OCI-M1 (cell line): ENCODE measurements at places on chromosomes 3 and 15.
A peak's percentile ranks its signal among the peaks of the same experiment; 100 is the strongest.

DNA sequence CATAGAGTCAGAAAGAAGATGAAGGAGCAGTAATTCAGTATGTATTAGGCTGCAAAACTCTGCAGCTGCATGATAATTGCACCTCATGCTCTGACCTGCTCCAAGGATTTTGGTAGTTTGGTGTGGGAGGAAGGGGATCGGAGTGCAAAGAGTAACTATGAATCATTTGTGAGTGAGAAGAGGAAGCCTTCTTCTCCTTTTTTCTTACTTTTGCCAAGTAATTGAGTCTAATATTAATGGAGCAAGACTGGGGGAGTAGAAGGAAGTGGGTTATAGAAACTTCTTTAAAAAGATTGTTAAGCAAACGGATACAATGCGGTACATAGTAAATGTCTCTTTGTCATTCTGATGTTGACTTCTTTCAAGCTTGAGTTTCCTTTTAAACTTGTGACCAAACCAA is 276.5 kb downstream of the EDEM1 start:
- peak; percentile 26 for DNase-seq

DNA sequence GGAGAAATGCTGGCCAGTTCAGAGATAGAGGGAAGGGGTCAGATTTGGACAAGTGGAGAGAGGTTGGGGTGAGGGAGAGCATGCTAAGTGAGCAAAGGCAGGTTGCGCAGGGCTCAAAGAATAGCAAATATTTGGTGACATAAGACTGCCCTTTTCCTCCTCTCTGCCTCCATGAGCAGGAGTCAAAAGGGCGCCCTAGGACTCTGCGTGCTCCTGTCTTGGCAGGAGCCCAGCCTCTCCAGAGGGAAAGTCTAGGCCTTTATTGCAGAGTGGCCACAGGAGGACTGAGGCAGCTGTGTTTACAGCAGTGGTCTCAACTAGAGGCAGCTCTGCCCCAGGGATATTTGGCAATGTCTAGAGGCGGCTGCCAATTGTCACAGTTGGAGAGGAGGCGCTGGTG is 165.6 kb downstream of the FAM43A start:
- DNase-seq, result no peak

DNA sequence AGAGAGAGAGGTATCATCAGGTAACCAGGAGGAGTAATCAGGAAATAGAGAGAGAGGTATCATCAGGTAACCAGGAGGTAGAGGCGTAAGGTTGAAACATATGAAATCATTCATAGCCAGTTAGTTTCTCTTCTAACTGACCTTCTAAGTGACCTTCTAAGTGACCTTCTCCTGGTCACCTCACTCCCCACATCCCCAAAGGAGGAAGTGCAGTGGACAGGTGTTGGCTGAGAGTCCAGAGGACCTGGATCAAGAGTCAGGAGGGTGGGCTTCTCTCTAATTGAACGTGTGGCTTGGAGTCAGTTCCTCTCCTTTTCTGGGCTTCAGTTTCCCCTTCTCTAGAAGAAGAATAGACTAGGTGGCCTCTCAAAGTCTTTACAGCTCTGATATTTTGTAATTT is 121.3 kb upstream of the DLG1 start:
- no peak for DNase-seq

DNA sequence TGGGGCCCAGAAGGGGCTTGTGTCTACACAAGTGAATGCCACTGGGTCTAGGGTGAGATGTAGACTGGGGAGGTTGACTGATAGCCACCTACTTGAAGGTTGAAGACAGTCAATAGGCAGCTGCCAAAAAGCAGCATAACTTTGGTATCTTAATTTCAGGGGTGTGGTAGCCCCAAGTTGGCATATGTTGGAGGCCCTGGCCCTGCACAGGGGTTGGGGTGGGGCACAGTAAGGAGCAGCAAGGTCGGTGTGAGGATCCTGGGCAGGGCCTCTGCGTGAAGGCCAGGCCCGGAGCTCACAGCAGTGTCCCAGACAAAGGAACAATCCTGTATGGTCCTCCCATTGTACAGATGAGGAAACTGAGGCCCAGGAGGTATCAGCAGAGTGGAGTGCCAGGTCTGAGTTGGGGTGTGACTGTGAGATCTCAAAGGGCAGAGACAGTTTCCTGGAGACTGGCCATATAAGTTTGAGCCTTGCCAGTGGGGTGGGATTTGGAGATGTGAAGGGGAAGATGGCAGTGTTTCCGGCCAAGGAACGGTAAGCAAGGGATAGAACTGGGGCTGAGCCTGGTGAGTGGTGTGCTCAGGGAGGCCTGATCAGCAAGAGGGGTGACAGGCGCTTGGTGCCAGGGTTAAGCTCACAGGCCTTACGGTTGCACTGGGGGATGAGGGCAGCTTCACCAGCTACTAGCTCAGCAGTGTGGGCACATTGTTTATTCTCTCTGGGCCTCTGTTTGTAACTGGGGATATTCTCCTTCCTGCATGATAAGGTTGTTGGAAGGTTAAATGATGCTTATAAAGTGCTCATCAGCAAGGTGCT is 1.7 kb downstream of the KLHL40 start:
- DNase-seq, result no peak

GRCh38 chr3:45606991-45607712 is 12.6 kb downstream of the LIMD1 start:
- no peak for DNase-seq

- peak; percentile 56 for DNase-seq
These were observed 381.3 kb downstream of the TIGIT start for GRCh38 chr3:114675104-114675503.

DNA sequence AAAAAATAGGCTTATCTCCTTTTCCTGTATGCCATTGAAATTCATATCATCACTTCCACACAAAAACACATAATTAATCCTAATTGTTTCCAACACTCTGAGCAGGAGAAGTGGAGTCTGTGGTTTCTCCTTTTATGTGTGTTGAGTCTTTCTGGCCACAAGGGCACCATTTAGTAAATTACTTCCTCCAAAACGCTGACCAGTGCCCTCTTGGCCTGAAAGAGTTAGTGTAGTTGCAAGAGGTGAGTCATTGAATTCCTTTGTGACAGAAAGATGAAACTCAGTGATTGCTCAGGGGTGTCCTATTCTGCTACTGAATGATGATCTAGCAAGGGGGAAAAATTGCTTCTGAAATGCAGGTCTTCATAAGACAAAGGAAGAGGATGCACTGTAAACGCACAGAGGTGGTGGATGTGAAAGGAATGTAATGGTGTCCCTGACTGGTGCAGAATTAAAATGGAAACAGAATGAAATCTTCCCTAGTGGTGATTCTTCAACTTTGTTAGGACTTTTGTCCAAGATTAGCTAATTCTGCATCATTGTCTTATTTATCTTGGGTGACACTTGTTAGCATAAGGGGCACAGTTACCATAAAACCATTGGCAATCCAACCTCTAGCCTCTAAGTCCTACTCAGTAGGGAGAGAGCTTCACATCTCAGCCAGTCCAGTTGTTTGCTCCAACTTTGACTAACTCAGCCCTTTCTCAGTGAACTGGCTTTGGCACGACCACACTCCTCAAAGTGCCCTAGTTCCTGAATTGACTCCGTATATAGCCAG is 208.4 kb upstream of the NANOGP8 start:
- peak; percentile 39 for DNase-seq

DNA sequence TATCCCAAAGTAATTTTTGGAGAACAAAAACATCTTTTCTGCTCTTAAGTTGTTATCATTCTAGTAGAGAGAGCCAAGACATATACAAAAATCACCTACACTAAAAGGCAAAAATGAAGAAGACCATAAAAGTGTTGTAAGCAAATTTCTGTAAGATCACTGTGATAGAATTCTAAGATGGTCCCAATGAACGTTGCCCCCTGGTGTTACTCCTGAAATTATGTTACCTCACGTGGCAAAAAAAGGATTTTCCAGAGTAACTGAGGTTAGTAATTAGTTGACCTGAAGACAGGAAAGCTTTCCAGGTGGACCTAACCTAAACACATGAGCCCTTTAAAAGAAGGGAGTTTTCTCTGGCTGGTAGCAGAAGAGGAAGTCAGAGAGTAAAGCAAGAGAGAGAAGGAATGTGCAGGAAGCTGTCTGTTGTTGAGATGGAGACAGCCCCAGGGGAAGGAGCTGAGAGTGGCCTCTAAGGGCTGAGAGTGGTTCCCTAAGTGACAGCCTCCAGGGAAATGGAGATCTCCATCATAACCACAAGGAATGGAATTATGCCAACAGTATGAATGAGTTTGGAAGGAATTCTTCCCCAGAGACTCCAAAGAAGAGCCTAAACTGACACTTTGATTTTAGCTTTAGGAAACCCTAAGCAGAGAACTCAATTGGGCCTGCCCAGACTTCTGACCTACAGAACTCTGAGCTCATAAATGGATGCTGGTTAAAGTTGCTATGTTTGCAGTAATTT is 205.9 kb downstream of the CD47 start:
- DNase-seq, result no peak

- no peak for DNase-seq
These were observed 73.2 kb upstream of the CHL1 start for GRCh38 chr3:123341-123740.

GRCh38 chr3:154236331-154236730 is 88.0 kb downstream of the DHX36 start:
- no peak for DNase-seq

DNA sequence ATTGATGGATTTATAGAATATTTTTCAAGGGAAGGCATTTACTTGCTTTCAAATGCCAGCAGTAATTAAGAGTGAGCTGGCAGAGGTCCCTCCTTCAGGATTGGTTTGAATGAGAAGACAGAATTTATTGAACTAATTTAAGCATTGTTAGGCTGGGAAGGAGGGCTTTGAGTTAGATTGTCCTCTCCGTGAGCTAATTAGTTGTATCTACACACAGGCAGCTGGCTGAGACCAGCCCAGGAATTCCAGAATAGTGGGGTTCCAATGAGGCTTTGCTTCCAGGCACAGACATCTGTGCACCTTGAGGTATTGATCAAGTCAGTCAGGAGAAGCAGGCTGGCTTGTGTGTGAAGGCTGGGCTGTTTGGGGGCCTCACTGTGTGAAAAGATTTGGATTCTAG is 124.0 kb upstream of the WNT5A start:
- no peak for DNase-seq

DNA sequence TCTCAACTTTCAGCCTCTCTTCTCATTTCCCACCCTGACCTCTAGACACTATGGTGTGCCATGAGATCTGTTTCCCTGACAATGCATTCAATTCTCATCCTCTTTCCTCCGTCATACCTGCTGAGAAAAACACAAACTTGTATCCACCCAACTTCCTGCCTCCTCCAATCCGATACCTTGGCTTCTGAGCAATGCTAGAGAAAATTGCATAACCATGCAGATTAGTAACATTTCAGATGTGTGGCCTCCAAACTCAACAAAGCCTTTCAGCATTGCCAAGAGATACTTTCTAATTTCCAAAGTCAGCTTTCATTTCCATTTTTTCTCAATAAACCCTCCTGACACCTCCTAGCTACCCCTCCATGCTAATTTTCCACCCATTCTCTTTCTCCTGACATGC is 88.5 kb downstream of the MINAR1 start:
- DNase-seq, result no peak

- DNase-seq, result no peak
These were observed 41.4 kb downstream of the ACSBG1 start for GRCh38 chr15:78192826-78193594.

DNA sequence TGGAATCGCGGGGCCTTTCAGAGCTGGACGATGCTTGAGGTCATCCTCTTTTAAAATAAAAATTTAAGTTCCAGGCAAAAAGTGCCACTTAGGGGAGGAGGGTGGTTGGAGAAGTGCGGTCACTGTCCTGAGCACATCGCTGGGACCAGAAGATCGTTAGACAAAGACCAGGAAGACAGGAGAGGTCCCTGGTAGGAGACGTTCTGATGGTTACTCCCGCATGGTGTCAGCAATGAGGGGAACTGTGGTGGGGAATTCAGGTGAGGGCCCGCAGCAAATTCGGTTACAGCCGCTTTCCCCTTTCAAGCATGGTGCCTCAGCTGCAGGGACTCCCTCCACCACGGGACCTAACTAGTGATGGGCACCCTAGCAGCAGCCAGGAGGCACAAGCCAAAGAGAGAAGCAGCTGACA is 1.0 kb upstream of the ISY1 start:
- DNase-seq, result peak; percentile 80

- no peak for DNase-seq
These were observed 828.8 kb downstream of the ROBO2 start for GRCh38 chr3:77868725-77869124.

DNA sequence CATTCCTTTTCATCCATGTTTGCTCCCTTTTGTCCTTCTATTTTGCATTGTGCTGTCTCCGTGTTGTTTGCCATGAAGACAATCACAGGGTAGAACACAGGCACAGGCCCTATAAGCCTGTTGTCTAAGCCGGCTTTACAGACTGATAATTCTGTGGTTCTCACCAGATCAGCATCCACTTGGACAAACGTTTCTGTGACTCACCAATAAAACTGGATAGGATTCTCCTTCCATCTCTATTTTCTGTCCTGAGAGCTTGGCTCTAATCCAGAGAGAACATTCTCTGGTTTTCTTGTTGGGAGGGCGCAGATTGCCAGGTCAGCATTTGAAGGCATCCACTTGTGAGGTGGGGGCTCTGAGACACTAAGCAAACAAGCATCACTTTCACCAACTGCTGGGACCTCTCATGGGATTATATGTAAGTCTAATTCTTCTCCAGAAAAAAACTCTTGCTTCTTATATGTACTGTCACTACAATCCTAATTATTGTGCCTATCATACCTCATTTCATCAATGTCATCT is 101.6 kb downstream of the ERC2 start:
- DNase-seq, result no peak

GRCh38 chr3:32392536-32393302 is 1.1 kb downstream of the CMTM7 start:
- peak; percentile 41 for DNase-seq

DNA sequence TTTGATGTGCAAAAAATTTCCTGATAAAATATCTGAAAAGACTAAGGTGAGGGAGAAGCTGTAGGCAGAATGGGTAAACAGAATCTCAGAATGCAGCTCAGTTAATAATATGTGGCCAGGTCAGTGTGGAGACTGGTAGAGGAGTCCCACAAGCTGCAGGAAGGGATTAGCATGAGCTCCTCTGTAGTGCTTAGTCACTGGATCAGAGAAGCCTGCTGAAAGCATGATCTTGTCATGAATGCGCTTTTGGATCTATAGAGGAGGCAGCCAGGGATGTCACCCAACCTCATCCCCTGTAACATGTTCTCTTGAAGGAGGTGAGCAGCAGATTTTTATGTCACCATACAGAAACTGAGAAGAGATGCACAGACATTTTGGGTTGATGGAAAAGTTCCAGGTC is 1035.3 kb upstream of the GBE1 start:
- no peak for DNase-seq

GRCh38 chr3:197216169-197216860 is 82.1 kb downstream of the DLG1 start:
- DNase-seq, result no peak

GRCh38 chr3:44235604-44236484 is 5.8 kb upstream of the TOPAZ1 start:
- peak; percentile 92 for DNase-seq

- DNase-seq, result no peak
These were observed 13.1 kb upstream of the ALCAM start for GRCh38 chr3:105353485-105354161.

DNA sequence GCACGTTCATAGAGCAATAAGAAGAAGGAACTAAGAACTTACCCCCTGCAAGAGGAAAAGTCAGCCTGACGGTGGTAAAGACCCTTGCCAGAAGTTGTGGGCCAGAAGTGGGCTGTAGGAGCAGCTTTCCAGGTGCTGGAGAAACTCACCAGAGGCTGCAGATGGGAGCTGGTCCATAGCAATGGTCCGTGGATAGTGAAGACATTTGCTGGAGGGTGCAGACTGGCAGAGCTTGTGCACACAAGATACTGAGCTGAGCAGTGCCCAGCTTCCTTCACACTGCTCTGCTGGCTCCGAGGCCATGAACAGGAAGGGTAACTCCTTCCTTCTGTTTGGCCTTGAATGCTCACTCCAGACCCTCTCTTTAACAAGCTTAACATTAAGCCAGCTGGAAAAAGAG is 149.8 kb upstream of the BNIP2 start:
- DNase-seq, result no peak

- DNase-seq, result peak; percentile 17
These were observed 46.1 kb downstream of the ZFAND6 start for GRCh38 chr15:80105595-80105994.
